ENCODE measurements at places on chromosomes 7 and 10.

GRCh38 chr7:30660331-30661255 is 21.7 kb downstream of the CRHR2 start:
- DNase-seq, result no peak

- no peak for DNase-seq
These were observed 38.3 kb upstream of the CDCA7L start for GRCh38 chr7:21984042-21984441.

DNA sequence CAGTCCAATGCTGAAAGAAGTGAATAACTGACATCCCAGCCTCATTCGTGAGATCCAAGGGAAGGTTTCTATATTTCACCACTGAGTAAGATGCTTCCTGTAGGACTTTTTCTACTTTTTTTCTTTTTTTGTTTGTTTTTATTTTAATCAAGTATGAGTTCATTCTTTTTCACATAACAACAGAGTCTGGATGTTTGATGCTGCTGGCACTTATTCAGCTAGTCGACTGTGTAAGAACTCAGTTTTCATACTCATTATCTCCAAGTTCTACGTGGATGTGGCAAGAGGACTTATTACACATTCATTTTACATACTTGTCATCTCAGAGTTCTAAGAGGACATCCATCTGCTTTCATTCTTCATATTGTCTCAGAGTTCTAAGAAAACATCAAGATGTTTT is 86.9 kb downstream of the CPXM2 start:
- no peak for DNase-seq

DNA sequence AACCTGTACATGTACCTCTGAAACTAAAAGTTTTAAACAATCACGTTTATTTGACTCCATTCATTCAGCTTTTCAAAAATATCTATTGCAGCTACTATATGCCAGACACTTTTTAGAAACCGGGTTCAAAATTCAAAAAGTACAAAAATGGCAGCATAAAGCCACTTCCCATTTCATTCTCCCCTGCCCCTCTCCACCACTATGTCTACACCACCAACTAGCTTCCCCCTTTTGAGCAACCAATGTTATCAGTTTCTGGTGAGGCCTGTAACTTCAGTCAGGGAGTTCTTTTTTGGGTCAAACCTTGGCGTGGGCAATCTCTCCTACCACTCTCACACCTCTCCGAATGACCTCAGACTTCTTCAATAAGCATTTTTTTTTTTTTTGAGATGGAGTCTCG is 11.5 kb upstream of the HHEX start:
- no peak for DNase-seq

GRCh38 chr7:84455788-84456187 is 261.2 kb upstream of the SEMA3A start:
- DNase-seq, result peak; percentile 13

DNA sequence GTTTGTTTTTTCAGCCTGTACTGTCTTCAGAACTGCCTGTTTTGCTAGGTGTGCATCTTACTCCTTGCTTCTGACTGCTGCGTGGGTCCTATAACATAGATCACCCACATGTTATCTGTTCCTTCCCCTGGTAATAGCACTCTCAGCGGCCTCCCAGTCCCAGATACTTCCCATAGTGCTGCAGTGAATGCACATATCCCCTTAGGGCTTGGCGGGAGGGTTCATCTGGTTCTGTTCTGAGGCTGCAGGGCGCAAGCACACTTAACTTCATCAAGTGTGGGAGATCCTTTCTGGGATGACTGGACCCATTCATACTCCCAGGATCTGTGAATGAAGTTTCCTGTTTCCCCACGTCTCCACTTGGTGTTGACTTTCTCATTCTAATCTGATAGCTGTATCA is 90.7 kb downstream of the CELF2 start:
- DNase-seq, result no peak

GRCh38 chr10:32332299-32332750 is 14.6 kb downstream of the EPC1 start:
- no peak for DNase-seq

- DNase-seq, result peak; percentile 30
These were observed 6.7 kb downstream of the NRP1 start for GRCh38 chr10:33327751-33328150.

DNA sequence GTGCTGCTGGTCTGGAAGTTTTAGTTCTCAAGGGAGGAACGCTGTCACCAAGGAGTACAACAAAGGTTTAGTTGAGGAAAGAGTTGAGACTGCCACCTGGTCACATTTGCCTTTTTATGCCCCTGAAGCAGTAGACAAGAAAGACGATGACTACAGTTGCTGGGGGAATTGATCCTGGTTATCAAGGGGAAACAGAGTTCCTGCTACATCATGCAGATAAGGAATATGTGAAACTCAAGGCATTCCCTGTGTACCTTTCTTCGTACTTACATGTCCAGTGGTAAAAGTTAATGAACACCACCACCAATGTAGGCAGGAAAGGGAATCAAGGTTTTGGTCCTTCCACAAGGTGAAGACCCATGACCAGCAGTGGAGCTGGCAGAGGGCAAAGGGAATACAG is 31.8 kb downstream of the SLC35B4 start:
- no peak for DNase-seq

- DNase-seq, result no peak
These were observed 555.6 kb upstream of the POT1 start for GRCh38 chr7:125485223-125485622.

- no peak for DNase-seq
These were observed 43.6 kb downstream of the PIP4K2A start for GRCh38 chr10:22670788-22671187.

GRCh38 chr7:141416650-141417270 is 134.4 kb upstream of the AGK start:
- DNase-seq, result no peak

GRCh38 chr7:94145602-94146001 is 141.4 kb upstream of the BET1 start:
- DNase-seq, result no peak

DNA sequence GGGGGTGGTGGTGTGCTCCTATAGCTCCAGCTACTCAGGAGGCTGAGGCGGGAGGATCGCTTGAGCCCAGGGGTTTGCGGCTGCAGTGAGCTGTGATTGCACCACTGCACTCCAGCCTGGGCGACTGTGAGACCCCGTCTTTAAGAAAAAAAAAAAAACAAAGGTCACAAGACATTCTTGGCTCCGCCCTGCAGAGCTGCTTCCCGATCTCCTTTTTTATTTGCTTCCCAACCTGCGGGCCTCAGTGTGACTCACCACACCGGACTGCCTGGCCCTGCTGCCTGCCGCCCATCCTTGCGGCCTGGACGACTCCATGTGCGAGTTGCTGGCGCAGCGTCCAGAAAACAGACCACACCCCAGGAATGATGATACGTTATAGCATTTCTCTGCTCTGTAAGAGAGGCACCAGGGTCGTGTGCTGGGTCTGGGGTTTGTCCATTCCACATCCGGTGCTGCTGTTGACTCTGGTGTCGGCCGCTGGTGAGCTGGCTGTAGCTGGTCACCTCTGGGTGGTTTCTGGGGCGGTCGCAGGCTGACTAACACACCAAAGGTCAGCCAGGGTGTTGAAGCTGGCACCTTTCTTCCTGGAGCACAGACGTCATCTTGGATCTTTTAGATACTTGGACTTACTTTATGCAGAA is 123.6 kb downstream of the TCF7L2 start:
- peak; percentile 93 for DNase-seq

DNA sequence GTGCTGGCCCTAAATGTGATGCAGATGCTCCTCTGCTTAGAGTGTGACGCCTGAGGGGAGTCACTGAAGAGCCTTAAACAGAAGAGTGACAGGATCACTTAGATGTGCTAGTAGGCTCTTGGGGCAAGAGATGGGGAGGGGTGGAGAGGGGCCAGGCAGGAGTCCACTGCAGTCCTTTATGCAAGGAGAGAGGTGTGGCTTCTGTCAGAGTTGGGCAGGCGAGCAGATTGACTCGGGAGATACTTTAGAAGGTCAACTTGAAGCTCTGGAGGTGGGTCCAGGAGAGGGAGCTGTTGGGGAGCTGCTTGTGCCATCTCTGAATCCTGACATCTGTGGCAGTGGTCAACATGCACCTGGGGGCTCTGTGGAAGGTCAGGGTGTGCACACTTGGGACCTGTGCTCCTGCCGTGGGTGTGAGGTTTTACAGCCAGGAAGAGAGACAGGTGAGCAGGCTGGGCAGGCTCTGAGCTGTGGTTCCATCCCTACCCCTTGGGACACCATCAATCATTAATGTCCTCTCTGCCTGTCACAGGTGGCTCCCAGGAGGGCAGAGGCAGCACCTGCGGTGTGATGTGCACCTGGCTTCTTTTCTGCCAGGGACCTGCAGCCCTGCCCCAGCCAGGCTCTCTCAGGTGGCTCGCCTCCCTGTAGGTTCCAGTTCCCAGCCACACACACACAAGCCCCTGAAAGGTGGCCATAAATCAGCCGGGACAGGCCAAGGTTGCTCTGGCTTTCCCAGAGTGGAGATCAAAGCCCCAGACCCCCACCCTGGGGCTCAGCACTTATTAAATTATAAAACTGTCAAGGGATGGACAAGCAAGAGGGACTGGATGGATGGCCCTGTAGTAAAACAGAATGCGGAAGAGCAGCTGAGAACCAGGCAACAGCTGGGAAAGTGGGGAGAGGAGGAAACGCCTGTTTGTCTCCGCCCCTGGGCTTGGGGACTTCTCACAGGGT is 14.0 kb downstream of the NEURL1 start:
- no peak for DNase-seq

- DNase-seq, result no peak
These were observed 133.0 kb upstream of the ZNF32 start for GRCh38 chr10:43781480-43782361.

DNA sequence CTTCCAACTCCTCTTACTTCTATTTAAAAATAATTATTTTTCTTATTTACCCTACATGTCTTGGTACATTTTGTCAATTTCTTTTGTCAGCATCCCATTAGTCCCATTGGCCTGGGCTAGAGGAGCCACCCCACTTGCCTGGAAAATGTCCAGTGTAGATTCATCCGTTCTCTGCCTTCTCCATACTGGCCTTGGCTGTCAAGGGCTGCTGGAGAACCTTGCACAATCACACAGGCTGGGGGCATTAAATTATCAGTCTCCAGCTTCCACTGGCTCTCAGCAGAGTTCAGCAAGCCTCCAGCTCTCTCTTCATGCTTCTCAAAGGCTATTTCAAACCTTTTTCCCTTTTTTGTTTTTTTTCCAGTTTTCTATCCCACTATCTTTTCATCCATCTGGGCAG is 13.8 kb upstream of the ZCCHC24 start:
- DNase-seq, result no peak

- DNase-seq, result no peak
These were observed 111.9 kb upstream of the ZWINT start for GRCh38 chr10:56472978-56473377.

GRCh38 chr7:149866779-149867447 is 6.9 kb upstream of the ATP6V0E2 start:
- no peak for DNase-seq

DNA sequence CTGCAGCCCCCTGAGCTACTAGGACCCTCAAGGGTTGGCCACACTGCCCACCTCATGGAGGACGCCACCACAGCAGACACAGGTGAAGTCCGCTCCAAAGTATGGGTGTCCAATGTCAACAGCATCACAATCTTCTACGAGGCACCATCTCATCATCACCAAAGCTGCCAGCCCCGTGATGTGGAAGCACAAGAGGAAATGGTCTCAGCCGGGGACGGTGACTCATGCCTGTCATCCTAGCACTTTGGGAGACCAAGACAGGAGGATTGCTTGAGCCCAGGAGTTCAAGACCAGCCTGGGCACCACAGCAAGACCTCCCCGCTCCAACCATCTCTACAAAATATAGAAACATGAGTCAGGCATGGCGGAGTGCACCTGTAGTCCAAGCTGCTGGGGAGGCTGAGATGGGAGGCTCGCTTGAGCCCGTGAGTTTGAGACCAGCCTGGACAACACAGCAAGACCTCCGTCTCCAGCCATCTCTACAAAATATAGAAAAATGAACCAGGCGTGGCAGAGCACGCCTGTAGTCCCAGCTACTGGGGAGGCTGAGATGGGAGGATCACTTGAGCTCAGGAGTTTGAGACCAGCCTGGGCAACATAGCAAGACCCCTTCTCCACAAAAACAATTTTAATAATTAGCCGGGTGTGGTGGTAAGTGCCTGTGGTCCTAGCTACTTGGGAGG is 48.8 kb upstream of the MYL10 start:
- DNase-seq, result peak; percentile 37

DNA sequence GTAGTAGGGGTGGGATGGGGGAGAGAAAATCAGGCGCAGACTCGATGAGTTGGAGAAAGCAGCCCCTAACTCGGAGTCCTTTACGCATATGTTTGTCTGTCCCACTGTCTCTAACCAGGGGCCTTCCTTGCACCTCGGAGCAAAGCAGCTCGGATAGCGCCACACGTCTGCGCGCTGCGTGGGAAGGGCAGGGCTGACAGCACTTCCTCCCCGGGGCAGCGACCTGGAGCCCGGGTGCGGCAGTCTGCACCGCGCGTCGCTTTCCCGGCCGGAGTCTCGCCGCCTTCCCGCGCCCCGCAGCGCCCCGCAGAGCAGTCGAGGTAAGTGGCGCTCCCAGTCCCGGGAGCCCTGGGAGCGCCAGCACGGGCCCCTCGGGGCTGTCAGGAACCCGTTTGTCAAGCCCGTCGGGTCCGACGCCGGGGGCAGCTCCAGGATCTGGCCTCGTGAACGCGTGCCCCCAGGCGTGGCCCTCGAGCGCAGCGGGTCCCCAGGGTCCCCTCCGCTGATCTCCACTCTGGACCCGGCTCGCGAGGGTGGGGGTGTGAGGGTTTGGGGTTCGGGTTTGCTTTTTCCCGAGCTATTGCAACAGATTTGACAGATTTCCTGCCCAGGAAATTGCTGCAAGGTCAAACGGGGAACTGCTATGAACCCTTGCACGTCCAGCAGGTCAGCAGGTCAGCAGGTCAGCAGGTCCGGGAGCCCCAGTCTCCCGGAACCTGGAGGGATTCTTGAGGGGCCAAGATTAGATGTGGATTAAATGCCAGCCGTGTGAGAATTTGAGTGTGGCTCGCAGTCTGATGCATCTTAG is 597 bp downstream of the APBB1IP start:
- no peak for DNase-seq

GRCh38 chr7:88109612-88110011 is 110.2 kb downstream of the SRI start:
- DNase-seq, result no peak

- DNase-seq, result no peak
These were observed 72.0 kb downstream of the KAT6B start for GRCh38 chr10:74898201-74898976.

DNA sequence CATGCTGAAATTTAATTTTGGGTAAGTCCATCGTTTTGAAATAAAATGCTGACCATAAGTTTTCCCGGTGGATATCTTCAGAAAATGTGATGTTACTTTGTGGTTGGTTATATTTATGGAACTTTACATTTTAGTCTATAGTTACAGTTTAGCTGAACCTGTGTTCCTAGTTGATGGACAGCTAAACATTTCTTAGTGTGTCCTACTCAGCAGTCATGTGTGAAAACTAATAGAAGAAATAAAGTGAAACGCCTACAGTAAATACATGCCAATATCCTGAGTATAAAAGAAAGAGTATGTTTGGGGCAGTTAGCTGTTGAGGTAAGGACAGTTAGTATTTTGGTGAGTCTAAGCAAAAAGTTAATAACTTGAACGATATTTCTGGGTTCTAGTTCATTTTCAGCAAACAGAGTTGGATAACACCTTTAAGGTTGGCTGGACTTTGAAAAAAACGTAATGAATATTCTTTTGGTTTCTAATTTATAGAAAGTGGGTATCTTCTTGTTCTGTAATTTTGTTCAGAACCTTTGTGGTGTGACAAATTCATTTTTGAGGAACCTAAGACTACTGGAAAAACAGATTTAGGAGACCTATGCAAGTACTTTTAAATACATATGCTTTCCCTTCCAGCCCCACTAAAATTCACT is 28.7 kb downstream of the LCOR start:
- no peak for DNase-seq

Data from SW 1271 (cell line).